ENCODE measurements at places on chromosomes 16 and 17. TPM values are rescaled to one million over a fixed set of nuclear protein-coding genes. Genes with fewer than 3 reads are reported as not detected.

The ZFHX3 gene
- total RNA-seq = 2.0 TPM

DNA sequence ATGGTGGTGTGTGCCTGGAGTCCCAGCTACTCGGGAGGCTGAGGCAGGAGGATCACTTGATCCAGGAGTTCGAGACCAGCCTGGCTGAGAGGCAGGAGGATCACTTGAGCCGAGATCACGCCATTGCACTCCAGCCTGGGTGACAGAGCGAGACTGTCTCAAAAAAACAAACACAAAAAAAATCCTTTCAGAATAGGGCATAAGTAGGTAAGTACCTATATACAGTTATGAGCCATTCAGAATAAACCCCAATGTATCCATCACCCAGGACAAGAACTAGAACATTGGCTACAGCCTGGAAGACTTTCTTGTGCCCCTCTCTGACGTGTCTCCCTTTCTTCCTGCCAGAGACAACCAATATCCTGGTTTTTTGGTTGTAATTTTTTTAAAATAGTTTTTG lies 54.3 kb downstream of the CYB5B start:
- no peak for DNase-seq

- peak; percentile 85 for DNase-seq
These were observed 12.5 kb upstream of the SREBF1 start for GRCh38 chr17:17849147-17849820.

- no peak for DNase-seq
These were observed 5.1 kb upstream of the EVPL start for GRCh38 chr17:76032073-76032779.

- DNase-seq = no peak
These were observed 37.0 kb upstream of the SNN start for GRCh38 chr16:11631214-11631613.

DNA sequence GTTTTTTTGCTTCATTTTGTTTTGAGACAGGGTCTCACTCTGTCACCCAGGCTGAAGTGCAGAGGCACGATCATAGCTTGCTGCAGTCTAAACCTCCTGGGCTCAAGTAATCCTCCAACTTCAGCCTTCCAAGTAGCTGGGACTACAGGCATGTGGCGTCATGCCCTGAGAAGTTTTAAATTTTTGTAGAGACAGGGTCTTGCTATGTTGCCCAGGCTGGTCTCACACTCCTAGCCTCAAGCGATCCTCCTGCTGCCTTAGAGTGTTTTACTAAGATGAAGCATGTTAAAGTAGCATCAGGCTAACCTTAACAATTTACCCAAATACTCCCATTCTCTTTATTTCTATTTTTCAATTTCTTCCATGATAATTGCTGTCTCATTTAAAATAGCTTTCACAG lies 49.2 kb upstream of the CACNG3 start:
- DNase-seq = no peak

The QPRT gene
- 18.4 TPM for total RNA-seq

DNA sequence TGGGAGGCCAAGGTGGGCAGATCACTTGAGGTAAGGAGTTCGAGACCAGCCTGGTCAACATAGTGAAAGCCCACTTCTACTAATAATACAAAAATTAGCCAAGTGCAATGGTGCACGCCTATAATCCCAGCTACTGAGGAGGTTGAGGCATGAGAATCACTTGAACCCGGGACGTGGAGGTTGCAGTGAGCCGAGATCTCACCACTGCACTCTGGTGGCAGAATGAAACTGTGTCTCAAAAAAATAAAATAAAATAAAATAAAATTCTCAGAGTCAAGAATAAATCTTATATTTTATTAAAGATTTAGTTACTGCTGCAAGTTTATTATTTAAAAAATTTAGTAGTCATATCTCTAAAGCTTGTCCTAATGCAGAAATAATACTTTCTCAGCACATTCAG lies 29.7 kb downstream of the ARL4D start:
- DNase-seq = no peak

DNA sequence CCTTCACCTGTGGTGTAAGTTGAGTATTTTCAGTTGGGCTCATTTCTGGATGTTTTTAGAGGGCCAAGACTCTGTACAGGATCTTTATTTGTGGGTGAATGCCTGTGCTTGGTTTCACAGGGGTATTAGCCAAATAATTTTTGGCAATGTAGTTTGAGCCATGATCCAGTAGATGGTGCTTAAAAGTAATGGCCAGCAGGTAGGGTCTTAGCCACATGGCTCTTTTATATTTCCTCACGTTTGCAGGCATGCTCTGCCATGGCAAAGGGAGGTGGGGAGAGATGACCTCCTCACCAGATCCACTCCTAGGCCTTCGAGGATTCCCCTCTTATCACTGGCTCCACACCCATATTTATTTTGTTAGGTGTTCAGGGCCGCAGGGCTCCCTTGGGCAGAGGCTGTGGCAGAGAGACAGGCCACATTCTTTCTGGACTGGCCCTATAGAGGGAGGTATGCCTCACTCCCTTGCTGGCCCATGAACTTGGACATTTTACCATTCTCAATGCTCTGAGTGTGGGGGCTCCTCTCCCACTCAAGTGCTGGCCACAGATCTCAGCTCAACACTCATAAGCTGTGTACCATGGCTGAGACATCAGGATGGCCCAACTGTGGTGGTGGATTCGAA lies 417.1 kb downstream of the XYLT1 start:
- DNase-seq = no peak

DNA sequence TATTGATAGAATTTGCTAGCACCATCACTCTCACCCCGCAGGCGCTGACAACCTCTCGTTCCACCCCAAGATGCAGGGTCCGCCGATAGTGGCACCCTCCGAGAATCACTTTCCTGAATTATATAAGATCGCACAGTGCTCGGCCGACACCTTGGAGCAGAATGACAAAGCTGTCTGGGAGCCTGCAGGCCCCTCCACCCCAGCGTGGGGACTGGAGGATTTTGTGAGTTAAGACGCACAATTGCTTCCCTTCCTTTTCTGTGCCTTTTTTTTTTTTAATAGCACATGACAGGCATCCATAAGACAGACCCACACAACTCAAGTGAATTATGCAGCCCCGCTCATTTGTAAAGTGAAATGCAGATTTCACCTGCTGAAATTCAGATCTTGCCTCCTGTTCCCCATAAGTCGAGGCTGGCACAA lies 155.3 kb downstream of the C16orf78 start:
- no peak for DNase-seq

- DNase-seq = no peak
These were observed 21.0 kb upstream of the ZNF750 start for GRCh38 chr17:82860606-82861392.

The CDRT15L2 gene
- total RNA-seq = not detected

The ZNF385C gene
- not detected for total RNA-seq

The NXPH3 gene
- not detected for total RNA-seq

The NPW gene
- 0.20 TPM for total RNA-seq

DNA sequence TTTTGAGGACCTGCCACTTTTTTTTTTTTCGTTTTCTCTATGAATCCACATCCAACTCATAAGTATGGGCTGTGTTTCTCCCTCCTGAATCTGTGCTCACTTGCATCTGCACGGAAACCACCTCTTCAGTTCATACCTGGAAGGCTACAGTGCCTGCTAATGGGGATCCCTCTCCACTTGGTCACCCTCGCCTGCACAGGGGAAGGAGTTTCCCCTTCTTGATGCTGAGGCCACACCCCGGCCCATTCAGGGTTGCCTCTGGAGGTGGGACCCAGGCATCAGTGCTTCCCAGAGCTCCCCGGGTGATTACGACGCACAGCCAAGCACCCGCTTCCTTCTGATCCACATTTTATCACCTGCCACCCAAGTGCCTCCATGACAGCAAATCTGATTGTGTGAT lies 85.9 kb upstream of the TBC1D3K start:
- no peak for DNase-seq

DNA sequence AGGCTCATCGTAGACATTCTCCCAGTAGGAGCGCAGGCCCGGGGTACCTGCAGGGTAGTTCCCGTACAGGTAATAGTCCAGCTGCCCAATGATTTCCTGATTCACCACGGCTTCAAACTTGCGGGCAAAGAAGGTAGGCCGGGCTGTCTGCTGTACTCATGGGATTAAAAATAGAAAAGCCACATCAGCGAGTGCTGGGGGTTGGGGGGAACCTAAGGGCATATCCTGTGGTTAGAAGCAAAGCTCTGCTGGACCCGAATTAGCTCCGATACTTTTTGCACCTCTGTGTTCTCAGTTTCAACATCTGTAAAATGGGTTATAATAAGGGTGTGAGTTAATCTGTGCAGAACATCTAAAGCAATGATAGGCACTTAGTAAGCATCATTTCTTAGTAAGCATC lies 336.2 kb downstream of the XYLT1 start:
- DNase-seq = no peak
